ENCODE measurements at places on chromosomes 11 and 22.

DNA sequence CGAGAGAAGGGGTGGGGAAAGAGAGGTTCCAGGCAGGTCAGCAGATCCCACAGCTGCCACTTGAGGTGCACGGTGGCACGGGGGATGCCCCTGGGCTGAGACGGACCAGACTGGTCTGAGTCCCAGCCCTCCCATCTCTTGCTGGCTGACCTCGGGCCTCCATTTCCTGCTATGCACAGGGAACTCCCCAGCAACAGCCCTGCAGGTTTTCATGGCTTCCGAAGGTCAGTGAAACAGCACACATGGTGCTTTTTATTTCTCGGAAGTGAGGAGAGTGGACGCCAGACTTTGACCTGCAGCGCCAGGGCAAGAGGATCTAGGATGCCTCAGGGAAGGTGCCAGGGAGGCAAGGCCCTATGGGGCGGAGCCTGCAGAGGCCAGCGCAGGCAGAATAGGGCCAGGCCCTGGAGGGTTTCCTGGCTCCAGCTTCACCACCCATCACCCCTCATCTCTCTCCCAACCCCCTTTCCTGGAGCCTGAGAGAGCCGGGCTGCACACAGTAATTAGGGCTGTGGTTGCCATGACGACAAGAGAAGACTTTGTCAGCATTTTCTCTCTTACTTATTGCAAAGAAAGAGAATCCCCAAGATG is 29.5 kb downstream of the SLC22A12 start:
- no peak for DNase-seq

GRCh38 chr11:95567685-95568084 is 221.9 kb downstream of the FAM76B start:
- no peak for DNase-seq

- no peak for DNase-seq
Observed at GRCh38 chr11:692824-693414, 2.1 kb downstream of the DEAF1 start.

GRCh38 chr11:65962141-65962564 is 619 bp downstream of the SART1 start:
- DNase-seq = no peak

DNA sequence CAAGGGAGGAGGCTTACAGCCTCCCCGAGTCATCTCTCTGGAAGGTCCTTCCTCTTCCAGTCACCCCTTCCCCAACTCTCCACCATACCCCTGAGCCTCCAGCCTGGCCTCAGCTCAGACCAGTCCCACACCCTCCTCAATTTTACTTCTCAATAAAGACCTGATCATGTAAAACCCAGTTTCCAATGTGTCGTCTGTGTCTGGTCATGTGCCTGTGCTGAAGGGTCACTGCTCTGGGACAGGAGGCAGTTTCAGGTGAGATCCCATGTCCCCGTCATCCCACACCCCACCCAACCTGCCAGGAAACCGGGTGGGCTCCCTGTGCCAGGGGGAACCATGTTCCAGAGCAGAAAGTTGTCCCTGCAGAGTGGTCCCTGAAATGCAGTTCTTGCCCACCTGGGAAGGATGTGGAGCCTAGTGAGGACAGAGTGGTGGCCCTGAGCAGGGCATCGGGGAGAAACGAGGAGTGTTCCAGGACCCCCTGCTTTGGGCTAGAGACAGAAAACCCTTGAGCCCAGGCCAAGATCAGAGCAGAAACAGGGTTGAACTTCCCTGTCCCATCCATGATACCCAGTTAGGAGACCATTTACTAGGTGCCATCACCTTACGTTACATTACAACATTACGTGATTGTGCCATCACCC is 19.4 kb downstream of the IGLL5 start:
- DNase-seq = no peak

GRCh38 chr11:33375688-33376311 is 118.6 kb downstream of the HIPK3 start:
- no peak for DNase-seq

DNA sequence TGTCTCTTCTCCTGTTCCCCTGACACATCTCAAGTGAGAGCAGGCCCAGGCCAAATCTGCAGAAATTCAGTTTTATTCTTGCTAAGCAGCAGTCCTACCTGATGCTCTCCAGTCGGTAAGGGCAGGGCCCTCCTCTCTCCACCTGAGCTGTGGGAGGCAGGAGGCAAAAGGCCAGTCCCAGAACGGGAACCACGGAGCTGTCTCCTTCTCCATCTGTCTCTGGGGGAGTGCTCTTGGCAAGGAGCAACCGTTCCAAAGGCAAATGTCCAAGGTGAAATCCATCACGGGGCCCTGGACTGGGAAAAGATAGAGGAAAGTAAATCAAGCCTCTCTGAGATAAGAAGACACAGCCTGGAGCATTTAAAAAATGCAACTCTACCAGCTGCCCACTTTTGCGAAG is 65.2 kb upstream of the CDON start:
- peak; percentile 88 for DNase-seq

DNA sequence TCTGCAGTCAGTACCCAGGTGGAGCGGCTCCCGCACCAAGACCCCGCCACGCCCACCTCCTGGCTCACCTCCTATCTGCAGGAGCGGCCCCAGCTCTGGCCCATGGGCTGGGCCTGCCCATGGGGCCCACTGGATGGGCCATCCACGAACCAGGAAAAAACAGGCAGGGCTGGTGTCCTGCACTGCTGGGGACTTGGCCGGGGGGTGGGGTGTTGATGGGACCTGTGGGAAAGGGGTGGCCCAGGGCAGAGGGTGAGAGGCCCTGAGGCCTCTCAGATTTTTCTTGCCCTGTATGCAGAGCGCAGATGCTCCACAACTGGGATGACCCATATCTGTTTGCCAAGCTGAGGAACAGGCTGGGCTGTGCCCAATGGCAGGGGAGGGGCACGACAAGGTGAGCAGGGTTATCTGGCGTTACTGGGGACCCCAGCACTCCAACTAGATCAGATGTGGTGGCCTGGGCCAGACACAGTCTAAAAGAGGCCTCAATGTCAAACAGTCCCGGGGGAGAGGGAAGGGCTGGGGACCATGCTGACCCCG is 2.7 kb upstream of the PIM3 start:
- DNase-seq = no peak

- no peak for DNase-seq
Observed at GRCh38 chr11:128628686-128629085, 41.3 kb upstream of the ETS1 start.

GRCh38 chr22:25508761-25509321 is 55.6 kb upstream of the GRK3 start:
- DNase-seq = no peak

DNA sequence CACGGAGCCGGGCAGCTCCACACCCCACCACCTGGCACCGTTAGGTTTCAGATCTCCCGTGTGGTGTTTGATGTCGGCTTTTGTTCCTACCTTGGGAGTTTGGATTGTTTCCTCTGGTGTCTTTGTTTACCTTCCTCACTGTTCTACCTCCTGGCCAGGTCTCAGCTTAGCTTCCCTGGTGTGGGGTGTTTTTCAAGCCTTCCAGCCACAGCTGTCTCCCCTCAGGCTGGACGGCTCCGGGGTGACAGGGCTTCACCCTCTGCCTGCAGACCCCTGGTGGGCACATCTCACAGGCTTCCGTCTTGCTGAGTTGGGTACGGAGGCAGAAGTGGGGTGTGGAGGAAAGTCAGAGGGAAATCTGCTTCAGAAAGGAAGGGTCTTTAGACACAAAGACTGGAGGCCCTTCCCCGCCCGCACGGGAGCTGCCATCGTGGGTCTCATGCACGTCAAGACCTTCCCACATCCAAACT is 59.6 kb upstream of the EMID1 start:
- DNase-seq = no peak

DNA sequence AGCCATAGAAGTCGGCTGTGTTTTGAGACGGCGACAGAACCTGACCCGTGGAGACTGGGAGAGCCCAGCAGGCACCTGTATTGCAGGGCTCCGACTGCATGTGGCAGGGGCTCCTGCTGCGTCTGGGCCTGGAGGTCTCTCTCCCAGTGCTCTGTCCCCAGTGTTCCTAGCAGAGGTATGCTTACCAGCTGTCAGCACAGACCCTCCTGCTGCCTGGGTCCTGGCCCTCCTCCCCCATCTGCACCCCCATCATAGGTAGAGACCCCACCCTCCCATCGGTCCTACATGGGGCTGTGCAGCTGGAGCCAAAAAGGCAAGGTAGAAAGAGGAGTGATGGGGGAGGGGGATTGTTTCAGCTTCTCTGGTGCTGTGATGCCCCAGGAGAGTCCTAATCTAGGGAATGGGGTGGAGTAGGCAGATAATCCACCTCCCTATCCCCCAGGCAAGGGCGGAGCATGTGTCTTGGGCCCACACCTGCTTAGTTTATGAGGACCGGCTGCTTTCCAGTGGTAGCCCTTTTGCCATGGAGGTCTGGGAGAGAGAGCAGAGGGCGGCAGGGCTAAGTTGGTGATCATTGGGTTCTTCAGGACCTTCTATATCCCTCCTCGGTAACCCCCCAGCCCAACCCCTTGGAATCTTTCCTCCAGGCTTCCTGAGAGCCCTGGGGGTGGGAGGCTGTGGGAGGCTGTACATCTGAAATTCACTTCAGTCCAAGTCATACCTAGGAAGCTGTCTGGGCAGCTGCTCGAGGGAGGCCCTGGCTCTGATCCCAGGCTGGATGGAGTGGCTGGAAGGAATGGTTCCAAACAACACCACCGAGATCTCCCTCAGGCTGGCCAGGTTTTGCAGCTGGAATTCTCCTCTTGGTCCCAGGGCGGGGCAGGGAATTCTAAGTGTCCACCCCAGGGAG is 5.3 kb downstream of the SLC7A4 start:
- peak; percentile 75 for DNase-seq

GRCh38 chr11:121892863-121893262 is 223.2 kb downstream of the BLID start:
- peak; percentile 59 for DNase-seq

GRCh38 chr11:108733479-108734116 is 68.7 kb downstream of the DDX10 start:
- DNase-seq = peak; percentile 54

- no peak for DNase-seq
Observed at GRCh38 chr11:133228471-133229329, 303.6 kb downstream of the OPCML start.

- DNase-seq = no peak
Observed at GRCh38 chr11:63490551-63491239, at the start of gene PLAAT5. Gene PLAAT5, minus strand, starts transcription at chr11:63491167. Its CDS starts 133 bp downstream, at chr11:63491034.

DNA sequence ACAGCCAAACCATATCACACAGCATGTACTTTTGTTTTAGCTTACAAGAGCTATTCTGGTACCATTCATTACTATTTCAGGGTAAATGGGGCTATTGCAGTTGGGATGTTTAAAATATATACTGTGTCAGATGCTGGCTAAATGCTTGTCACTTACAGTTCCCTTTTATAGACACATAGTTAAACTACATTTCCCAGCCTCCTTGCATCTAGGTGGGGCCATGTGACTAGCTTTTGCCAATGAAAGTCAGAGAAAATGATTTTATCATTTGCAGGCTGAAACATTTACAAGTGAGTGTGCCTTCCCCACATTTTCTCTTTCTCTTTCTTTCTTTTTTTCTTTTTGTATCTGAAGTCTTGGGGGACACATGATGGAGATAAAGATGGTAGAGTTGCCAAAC is 7.8 kb upstream of the IFTAP start:
- no peak for DNase-seq

- DNase-seq = peak; percentile 70
Observed at GRCh38 chr11:115197433-115197832, 306.8 kb downstream of the CADM1 start.

GRCh38 chr11:132115454-132115853 is 745.0 kb downstream of the NTM start:
- no peak for DNase-seq

- no peak for DNase-seq
Observed at GRCh38 chr22:29205252-29205593, 473 bp upstream of the EMID1 start.

GRCh38 chr11:73995731-73996130 is 13.1 kb upstream of the UCP2 start:
- DNase-seq = no peak

GRCh38 chr11:131670876-131671275 is 300.5 kb downstream of the NTM start:
- DNase-seq = no peak

GRCh38 chr11:69385832-69386427 is 92.0 kb downstream of the MYEOV start:
- no peak for DNase-seq

GRCh38 chr11:61072316-61073109 is 29.8 kb upstream of the CD5 start:
- no peak for DNase-seq

DNA sequence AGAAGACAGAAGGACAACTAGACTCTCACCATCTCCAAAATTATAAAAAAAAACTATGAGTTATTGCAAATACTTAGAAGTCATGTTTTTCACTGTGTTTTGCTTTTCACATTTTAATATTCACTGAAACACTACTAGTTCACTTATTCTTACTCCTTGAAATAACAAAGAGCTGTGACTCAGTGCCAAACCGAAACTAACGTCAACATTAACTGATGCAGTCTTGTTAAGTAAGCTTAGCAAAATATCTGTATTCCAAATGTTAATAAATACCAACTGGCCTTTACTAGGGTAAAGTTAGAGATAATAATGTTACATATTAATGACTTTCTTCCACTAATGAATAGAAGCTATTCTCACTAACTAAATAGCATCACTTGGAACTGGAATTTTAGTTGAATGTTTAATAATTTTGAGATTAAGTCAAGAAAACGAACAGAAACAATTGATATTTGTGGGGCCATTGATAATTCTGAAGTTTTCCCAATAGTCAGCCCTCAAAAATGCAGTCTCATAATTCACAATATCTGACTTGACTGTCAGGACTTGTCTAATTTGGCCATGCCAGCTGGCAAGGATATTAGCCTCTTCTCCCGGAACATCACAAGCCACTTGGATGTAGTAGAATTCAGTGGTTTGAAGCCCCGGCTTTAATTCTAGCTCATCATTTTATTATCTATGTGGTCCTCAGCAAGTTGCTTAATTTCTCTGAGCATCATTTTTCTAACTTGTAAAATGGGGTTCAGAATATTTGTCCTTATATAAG is 230.1 kb upstream of the DDI1 start:
- no peak for DNase-seq

DNA sequence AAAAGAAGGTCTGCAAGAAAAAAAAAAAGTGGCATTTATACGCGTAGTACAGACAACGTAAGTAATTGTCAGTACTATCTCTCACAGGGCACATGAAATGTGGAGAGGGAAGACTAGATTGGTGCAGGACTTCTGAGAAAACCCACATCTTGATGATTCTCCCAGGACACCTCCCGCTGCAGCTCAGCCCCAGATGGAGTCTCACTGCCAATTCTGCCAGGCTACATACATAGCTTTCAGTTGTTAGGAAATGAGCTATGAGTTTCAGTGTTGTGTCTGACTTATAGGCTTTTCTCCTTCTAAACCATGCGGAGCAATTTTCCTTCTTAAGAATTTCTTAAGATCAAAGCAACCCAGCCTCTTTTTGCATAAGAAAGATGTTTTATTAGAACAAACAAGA is 9.6 kb downstream of the OR5A2 start:
- no peak for DNase-seq

DNA sequence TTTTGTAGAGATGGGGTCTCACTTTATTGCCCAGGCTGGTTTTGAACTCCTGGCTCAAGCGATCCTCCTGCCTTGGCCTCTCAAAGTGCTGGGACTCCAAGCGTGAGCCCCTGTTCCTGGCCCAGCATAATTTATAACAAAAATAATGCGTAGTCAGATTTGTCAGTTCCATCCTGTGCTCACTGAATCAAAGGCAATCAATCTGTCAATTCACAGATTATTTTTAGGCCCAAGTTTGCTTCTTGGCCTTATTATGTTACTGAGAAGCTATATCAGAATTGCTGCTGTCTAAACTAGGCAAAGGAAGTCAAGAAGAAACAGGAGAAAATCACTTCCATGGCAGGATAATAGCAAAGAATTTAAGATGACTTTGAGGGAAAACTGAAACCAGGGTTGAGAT is 8.7 kb downstream of the DLAT start:
- DNase-seq = no peak

- DNase-seq = no peak
Observed at GRCh38 chr11:119652907-119653659, 75.9 kb downstream of the NECTIN1 start.

GRCh38 chr11:9562716-9563115 is 10.8 kb upstream of the WEE1 start:
- DNase-seq = no peak
